ENCODE measurements at places on chromosomes 11 and 22.
A peak's percentile ranks its signal among the peaks of the same experiment; 100 is the strongest.

GRCh38 chr11:47514825-47515647 lies 37.9 kb downstream of the CELF1 start:
- no peak for DNase-seq

- DNase-seq, result no peak
Observed at GRCh38 chr11:33315822-33316221, 58.6 kb downstream of the HIPK3 start.

- no peak for DNase-seq
Observed at GRCh38 chr11:105000167-105000566, 22.8 kb downstream of the CASP5 start.

DNA sequence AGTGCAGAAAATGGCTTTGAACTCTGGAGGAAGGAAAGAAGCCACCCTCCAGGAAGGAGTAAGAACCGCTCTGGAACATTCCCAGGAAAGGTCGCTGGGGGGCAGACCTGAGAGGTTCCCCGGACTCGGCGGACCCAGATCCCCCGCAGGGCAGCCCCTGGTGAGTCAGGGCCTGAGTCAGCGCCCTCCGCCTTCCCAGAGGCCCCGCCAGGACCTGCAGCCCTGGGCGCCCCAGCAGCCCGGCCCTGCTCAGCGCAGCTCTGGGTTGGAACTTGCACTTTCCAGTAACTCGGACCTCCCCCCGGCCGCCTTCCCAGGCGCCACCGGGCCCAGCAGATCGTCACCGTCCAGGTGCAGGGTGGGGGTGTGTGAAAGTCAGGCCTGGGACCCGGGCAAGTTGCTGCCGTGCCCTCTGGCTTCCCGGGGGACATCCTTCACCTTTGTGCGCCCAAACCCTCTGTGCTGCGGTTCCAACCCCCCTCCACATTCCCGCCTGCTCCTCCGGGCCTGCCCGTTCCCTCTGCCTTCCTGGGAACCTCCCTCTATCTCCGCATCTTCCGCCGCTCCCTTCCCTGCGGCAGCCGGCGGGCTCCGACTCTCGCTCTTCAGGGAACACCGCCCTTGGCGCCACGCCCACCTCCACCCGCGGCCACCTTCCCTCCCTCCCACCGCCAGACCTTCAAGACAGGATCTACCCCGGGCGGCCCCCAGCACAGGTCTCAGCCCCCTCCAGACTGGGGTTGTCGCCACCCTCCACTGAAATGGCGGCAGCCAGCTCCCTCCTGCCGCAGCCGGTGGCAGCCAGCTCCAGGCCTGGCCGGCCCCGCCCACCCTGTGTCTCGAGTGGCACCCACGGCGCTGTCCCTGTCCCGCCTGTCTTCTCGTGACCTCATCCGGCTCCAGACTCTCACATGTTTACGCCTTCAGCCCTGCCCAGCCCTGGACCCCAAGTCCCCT lies 36.8 kb upstream of the WNT7B start:
- peak; percentile 69 for DNase-seq

GRCh38 chr11:58068655-58069054 lies 37.9 kb downstream of the OR6Q1 start:
- DNase-seq, result no peak

- no peak for DNase-seq
Observed at GRCh38 chr11:86370922-86371594, 3.6 kb upstream of the CCDC81 start.

DNA sequence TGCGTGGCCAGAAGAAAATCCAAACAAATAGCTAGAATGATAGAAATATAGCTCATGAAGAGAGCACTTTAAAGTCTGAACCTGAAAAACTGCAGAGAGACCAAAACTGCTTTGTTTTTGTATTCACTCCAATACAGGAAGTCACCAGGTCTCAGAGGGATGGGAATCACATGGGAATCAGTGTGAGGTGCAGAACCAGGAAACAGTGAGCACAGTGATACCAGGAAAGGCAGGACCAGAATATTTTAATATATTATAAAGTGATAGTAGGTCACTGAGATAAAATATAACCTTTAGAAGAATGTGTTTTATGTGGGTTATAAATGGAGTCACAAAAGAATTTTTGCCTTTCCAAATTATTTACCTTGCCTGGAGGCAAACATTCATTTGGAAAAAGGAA lies 277.3 kb downstream of the CASP12 start:
- DNase-seq, result no peak

DNA sequence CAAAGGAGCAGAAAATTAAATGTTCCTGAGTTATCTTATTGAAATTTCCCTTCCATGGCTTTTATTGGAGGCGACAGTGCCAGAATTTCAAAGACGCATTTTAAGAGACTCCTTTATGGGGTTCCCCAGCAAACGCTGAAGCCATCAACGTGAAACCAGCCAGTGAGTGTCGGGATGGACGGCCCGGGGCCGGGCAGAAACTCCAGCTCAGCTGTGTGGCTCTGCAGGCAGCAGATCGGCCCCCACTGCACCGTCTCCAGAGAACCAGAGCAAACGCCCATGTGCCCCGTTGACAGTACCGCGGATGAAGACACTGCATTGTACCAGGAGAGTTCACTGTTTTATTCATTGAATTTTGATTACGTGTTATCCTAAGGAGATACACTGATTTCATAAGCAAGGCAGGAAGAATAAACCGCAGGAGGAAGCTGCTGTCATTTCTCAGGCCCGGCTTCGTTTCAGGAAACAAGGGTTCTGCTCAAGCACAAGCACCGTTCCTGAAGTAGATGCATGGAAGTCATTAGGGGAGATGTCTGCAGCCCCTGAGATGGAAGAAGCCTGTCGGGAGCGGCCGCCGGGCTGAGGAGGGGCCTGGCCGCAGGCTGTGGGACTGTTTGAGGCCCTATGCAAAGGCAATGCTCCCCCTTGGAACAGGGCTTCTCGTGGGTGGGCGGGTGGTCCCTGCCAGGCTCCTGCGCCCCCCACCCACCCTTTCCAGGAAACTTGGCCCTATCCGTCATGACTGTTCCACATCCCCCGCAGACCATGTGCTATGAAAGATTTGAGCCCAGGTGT lies 639.7 kb downstream of the TBC1D22A start:
- DNase-seq, result no peak

All from Jurkat, Clone E6-1 (cell line).